DND-41 (cell line): ENCODE measurements at places on chromosomes 12 and 14.

DNA sequence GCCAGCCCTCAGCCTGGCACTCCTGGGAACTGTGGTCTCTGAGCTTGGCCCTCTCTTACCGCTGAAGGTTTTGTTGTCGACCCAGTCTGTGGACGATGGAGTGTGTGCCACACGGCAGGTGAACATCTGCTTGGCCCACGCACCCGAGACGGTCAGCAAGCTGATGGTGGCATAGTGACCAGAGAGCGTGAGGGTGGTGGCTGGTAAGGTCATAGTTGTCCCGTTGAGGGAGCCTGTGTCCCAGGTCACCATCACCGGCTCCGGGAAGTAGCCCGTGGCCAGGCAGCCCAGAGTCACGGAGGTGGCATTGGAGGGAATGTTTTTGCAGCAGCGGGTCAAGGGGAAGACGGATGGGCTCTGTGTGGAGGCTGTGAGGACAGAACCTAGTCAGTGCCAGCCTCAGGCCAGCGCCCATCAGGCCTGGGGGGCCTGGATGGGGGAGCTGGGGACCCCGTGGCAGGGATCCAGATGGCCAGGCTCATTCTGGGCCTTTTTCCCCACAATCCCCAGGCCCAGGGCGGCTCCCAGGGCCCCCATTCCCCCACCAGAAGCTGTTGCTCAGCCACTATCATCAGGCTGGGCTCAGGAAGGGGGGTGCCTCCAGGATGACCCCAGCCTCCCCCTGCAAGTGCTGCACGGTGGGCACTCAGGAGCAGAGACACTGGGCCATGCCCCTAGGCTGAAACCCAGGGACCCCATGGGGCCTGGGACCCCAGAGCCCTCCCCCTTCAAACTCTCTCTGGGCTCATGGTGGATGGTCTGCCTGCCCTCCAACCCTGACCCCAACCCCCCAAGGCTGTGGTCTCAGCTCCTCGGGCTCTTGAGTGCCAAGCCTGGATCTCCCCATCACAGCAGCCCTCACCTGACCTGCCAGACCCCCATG, 75.2 kb downstream of the TMEM121 start:
- DNase-seq: no peak
- no peaks in the 10 kb centered on the region for H3K27me3 ChIP-seq
- no peaks in the 10 kb centered on the region for H3K36me3 ChIP-seq
- no peak overlapping the region for H3K4me3 ChIP-seq
- H3K27ac ChIP-seq: no peak overlapping the region

DNA sequence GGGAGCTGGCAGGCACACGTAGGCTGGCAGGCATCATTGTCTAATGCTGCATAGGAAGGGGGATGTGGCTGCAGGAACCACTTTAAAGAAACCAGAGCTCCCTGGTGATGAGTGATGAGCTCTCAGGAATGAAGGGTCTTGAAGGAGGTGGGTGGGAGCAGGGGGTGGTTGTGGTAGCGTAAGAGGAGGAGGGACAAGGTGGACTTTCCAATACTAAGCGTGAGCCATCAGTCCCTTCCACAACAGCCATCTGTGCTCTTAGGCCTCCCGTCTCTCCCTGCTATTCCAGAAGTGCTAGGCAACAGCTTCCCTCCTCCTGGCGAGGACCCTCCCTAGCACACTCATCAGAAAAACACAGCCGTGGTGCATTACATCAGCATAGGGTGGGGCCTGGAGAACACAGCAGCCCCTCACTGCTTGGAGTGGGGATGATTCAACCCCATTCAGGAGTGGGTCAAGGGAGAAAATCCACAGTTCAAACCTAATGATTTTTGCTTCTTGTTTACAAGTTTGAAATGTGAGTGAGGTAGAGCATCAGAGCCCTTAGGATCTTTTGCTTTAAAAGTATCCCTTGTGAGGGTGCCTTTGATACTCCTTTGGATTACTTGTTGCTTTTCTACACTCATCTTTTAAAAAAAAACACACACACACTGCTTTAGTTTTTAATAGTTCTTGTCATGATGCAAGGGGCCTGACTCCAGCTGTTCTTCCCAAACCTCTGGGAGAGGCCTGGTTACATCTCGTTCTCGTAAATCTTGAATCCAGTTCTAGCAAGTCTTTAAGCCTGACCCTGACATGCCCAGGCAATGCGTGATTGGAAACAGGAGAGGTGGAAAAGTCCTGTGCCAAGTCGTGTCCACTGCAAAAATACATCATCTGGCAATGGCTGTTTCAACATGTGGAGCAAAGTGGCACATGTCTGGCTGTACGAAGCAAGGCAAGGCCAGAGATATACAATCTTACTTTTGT, 356.4 kb upstream of the DDHD1 start:
- H3K36me3 ChIP-seq: peaks cover 5% of the 10 kb centered on the region; the same call in 1 of the 2 replicates
- no peaks in the 10 kb centered on the region for H3K27me3 ChIP-seq
- H3K4me3 ChIP-seq: no peak overlapping the region
- DNase-seq: peak; percentile 12
- peaks cover 13% of the 10 kb centered on the region for H3K4me1 ChIP-seq

GRCh38 chr12:58965568-58965967, 45.3 kb upstream of the LRIG3 start:
- no peak for DNase-seq
- no peaks in the 10 kb centered on the region for H3K36me3 ChIP-seq
- no peak overlapping the region for H3K27ac ChIP-seq
- H3K4me3 ChIP-seq: no peak overlapping the region
- no peaks in the 10 kb centered on the region for H3K27me3 ChIP-seq
- H3K4me1 ChIP-seq: no peaks in the 10 kb centered on the region

DNA sequence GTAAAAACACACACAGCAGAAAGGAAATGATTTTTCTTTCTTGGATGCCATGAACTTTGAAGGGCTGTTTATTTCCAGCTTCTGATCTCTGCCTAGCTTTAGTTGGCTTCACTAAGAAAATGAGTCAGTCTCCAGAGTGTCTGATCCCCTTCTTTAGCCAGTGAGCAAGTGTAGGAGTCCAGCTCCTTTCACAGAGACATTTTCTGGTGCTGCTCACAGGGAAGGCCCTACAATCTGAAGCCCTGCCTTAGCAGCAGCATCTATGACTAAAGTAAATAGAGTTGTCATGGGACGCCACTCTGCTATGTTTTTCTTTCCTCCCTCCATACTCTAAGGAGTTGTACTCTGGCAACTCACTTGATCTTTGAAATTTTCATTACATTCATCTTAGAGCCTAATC, 103.5 kb downstream of the RPAP3 start:
- H3K27me3 ChIP-seq: no peaks in the 10 kb centered on the region
- DNase-seq: no peak
- no peaks in the 10 kb centered on the region for H3K36me3 ChIP-seq
- no peak overlapping the region for H3K4me3 ChIP-seq
- no peak overlapping the region for H3K27ac ChIP-seq
- H3K4me1 ChIP-seq: no peaks in the 10 kb centered on the region

DNA sequence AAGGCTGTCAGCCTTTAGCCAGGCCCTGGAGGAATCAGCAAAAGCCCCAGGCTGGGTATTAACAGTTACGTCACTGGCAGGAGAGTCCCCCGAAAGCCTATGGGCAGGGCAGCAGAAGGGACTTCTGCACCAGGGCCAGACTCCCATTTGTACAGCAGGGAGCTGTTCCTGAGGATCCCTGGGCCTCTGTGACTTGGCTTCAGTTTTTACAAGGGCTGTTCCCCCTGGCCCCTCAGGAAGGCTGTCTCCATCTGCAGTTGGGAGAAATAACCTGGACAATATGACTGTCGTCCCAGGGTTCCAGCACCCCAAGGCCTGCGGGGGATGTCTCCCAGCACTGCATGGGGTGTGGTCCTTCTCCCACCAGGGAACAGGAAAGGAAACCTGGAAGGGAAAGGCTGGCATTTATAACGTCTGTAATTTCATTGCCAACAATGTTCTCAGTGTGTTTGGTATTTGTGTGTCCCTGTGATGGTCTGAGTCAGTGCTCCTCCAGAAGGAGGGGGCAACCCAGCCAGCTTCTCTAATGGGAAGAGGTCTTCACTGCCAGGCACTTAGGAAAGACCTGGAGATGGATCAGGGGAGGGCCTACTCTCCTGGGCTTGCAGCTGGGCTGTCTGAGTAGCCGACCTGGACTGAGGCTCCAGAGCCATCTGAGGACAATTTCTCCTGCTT, 42.4 kb downstream of the ERH start:
- no peak for DNase-seq
- no peaks in the 10 kb centered on the region for H3K36me3 ChIP-seq

GRCh38 chr12:92039046-92039445, 106.6 kb downstream of the BTG1 start:
- H3K36me3 ChIP-seq: no peaks in the 10 kb centered on the region
- no peak for DNase-seq
- peaks cover 71% of the 10 kb centered on the region for H3K4me1 ChIP-seq
- H3K27ac ChIP-seq: peak overlapping the region; percentile 23

DNA sequence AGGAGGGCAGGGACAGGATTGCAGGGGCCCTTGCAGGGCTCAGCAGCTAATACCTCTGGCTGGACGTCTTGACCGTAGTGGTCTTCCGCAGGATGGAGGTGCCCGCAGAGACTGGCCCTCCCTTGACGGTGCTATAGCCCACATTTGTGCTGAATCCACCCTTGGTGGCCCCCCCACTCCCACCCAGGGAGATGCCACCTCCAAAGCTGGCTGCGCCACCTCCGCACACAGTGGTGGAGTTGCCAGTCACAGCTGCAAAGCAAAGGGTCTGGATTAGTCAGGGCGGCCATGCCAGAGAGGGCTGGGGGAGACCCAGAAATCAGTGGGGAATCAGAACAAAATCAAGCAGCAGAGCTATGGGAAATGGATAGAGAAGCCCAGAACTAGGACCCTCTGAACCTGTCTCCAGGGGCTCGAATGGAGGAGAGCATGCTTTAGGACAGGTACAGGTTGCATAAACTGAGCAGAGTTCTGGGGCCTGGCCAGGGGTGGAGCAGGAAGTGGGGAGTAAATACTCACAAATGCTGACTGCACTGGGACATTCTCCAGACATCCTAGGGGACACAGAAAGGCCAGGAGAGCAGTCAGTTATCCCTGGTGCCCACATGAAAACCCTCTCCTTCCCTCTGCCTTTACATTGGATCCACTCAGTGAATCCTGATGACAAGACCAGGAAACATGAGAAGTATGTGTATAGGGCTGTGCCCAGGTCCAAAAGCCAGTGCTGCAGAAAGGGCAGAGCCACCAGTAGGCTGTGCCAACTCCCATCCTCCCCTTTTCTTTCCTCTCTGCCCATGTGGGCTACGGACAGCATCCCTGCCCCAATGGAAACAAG, 8.1 kb upstream of the KRT4 start:
- H3K27me3 ChIP-seq: peaks cover 35% of the 10 kb centered on the region
- no peak for DNase-seq
- no peak overlapping the region for H3K4me3 ChIP-seq
- H3K27ac ChIP-seq: no peak overlapping the region
- H3K4me1 ChIP-seq: no peaks in the 10 kb centered on the region

GRCh38 chr12:108745641-108746040, 14.3 kb upstream of the CORO1C start:
- no peak overlapping the region for H3K27ac ChIP-seq
- DNase-seq: no peak
- no peak overlapping the region for H3K4me3 ChIP-seq
- H3K4me1 ChIP-seq: no peaks in the 10 kb centered on the region

DNA sequence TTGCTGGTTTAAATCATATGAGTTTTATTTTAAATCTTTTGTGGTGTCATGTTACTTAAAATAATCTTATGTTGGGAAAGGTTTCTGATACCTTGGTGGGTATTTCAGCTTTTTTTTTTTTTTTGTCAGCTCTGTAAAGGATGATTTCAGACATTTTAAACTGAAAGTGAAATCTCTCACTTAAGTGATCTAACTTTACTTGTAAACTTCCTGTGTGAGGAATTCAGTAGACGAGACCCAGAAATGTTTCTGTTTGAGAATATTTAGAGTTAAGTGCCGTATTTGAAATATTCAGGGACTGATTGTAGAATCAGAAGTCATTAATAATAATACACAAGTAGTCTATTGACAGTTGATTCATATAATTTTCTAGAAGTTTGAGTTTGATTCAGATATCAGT, 37.8 kb downstream of the PROX2 start:
- H3K27me3 ChIP-seq: no peaks in the 10 kb centered on the region
- peak overlapping the region; percentile 74 for H3K27ac ChIP-seq
- DNase-seq: no peak
- no peak overlapping the region for H3K4me3 ChIP-seq

- peak; percentile 82 for DNase-seq
- peak overlapping the region; percentile 56 for H3K27ac ChIP-seq
- no peaks in the 10 kb centered on the region for H3K27me3 ChIP-seq
- peaks cover 46% of the 10 kb centered on the region for H3K4me1 ChIP-seq
These were observed 257.8 kb upstream of the BTG1 start for GRCh38 chr12:92403210-92404175.

GRCh38 chr12:34033628-34034296, 11.5 kb downstream of the ALG10 start:
- H3K4me3 ChIP-seq: no peak overlapping the region
- no peak overlapping the region for H3K27ac ChIP-seq
- no peaks in the 10 kb centered on the region for H3K27me3 ChIP-seq
- no peaks in the 10 kb centered on the region; the same call in 1 of the 2 replicates for H3K36me3 ChIP-seq
- DNase-seq: no peak

- H3K36me3 ChIP-seq: no peaks in the 10 kb centered on the region
- H3K4me3 ChIP-seq: no peak overlapping the region
- H3K27me3 ChIP-seq: no peaks in the 10 kb centered on the region
- DNase-seq: no peak
- H3K4me1 ChIP-seq: no peaks in the 10 kb centered on the region
These were observed 134.2 kb downstream of the UNC79 start for GRCh38 chr14:93564918-93565317.

DNA sequence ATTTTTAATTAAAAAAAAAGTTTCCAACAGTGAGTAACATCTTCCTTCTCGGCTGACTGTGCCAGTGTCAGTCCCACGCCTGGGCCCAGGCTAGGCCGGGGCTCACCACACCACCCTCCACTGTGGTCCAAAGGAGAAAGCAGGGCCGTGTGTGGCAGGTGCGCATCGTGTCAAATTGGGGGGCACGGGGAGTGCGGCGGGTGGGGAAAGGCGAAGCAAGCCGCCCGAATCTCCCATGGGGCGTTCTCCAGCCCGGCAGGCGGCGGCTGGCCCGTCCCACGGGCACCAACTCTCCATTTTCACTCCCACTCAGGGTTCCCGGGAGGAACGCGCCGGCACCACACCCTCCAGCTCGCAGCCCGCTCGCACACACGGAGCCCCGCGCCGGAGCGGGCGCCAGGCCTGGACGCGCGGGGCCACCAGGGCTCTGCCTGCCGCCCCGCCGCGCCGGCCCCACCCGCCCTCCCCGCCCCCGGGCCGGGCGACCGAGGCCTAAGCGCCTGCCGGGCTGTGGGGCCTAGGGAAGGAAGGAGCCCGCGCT, 604 bp downstream of the EEA1 start:
- peaks cover 36% of the 10 kb centered on the region for H3K4me1 ChIP-seq
- DNase-seq: peak; percentile 57

DNA sequence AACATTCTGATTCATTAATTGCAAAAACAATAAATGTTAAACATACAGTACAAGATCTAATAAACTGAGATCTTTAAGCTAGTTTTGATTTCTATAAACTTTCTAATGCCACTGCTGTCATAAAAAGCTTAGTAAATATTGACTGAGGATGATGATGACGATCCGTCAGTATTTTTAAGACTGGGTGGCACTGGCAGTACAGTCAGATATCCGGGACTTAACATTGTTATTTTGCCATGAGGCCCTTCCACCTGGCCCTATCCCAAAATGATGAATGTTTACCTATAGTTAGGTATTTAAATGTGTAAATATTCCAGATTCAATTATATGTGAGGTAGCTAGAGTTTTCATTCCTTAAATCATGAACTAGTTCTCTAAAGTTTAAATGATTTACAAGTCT, 158.5 kb downstream of the FOXA1 start:
- no peaks in the 10 kb centered on the region for H3K36me3 ChIP-seq
- H3K27ac ChIP-seq: no peak overlapping the region
- no peak overlapping the region for H3K4me3 ChIP-seq
- H3K4me1 ChIP-seq: no peaks in the 10 kb centered on the region
